ENCODE measurements at places on chromosomes 11 and 22.
A peak's percentile ranks its signal among the peaks of the same experiment; 100 is the strongest.

DNA sequence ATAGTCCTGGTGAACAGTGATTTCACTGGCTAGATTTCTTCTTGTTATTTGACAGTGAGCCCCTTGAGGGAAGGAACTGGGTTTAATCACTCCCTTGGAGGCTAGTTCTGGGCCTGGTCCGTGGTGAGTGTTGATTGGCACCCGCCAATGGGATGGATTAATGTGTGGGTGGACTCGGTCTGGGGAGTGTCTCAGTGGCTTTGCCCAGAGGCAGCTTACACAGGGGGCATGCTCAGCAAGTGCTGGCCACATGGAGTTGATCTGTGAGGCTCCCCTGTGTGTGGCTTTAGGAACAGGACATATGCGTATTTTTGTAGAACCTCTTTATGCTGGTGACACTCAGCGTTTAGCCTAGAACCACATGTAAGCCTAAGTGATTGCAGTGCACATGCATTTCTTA lies 106.9 kb downstream of the TBC1D22A start:
- DNase-seq, result no peak

DNA sequence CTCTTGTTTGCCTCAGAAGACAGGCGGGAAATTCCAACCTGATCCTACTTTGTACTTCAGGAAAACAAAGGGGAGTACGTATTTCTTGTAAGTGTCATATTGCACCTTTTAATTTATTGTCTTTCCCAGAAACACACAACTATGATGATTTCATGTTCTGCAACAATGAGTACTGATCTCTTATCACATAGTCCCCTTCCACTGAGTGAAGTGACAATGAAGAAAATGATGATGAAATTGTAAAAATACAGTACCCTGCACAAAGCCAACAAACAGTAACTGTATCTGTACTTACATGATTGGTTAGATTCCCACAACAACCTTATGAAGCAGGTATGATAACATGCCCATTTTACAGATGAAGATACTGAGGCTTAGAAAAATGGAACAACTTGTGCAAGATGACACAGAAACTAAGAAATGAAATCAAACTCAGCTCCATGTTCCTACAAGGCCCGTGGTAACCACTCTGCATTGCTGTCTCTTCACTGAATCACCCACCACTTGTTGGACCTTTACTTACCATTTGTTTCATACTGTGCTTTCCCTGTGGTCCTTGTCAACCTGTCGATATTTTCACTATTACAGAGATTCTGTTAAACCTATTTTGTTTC lies 37.5 kb downstream of the SLC1A2 start:
- DNase-seq, result no peak

DNA sequence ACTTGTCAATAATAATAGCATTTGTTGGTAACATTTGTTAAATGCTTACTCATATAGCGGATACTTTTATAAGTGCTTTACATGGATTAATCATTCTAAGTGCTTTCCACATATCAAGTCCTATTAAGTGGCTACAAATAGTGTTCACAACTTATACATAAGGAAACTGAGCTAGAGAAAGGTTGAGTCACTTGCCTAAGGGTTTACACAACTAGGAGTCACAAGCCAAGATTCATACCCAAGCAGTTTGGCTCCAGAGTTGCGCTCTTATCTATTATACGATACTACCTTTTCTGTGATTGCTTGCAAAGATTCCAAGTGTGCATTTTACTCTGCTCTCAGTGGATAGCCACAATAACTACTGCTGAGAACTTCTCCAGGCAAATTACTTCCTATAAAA lies 215.9 kb upstream of the CCDC90B start:
- DNase-seq, result no peak

- no peak for DNase-seq
Measured at GRCh38 chr11:67392183-67392715, 463 bp downstream of the RAD9A start.

DNA sequence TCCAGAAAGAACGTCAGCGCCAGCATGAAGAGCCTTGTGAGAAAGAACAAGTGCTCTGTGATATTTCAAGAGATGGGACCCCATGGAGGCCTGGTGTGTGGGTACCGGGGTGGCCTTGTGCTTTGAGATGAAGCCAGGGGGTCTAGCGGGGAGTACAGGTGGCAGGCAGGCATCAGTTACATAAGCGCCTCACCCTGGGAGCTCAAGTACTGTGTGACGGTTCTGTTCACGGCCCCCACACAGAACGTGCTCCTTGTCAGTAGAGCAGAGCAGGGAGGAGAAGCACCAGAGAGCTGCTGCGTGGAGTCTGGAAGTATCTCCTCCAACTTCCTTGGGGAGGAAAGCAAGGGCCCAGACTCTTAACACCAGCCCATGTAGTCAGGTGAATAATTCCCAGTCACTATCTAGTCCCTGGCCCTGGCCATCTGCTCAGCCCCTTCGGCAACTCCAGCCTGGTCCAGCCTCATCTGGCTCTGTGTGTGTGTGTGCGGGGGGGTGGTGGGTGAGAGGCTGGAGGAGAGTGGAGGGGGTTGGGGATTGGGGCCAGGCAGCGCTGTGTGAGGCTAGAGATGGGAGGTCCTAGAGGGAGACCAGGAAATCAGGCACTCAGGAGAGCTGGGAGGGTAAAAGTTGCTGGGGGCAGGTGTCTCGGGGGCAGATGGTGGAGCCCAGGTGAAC lies 32.4 kb downstream of the MCM5 start:
- no peak for DNase-seq

DNA sequence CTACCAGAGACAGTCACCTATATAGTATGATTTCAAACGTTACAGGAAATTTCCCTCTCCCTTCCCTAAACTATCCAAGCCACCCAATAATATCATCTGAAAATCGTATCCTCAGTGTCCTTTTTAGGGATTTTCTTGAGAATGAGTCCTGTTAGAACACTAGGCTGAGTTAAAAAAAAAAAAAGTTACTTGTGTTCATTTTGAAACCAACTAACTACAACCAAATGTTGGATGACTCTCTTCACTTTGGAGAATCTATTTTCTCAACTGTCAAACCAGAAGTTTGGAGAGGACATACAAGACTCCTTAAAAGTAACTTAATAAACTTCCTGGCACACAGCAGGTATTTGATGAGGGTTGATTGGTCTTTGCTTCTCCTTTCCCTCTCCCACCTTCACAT lies 183.2 kb upstream of the SESN3 start:
- no peak for DNase-seq

DNA sequence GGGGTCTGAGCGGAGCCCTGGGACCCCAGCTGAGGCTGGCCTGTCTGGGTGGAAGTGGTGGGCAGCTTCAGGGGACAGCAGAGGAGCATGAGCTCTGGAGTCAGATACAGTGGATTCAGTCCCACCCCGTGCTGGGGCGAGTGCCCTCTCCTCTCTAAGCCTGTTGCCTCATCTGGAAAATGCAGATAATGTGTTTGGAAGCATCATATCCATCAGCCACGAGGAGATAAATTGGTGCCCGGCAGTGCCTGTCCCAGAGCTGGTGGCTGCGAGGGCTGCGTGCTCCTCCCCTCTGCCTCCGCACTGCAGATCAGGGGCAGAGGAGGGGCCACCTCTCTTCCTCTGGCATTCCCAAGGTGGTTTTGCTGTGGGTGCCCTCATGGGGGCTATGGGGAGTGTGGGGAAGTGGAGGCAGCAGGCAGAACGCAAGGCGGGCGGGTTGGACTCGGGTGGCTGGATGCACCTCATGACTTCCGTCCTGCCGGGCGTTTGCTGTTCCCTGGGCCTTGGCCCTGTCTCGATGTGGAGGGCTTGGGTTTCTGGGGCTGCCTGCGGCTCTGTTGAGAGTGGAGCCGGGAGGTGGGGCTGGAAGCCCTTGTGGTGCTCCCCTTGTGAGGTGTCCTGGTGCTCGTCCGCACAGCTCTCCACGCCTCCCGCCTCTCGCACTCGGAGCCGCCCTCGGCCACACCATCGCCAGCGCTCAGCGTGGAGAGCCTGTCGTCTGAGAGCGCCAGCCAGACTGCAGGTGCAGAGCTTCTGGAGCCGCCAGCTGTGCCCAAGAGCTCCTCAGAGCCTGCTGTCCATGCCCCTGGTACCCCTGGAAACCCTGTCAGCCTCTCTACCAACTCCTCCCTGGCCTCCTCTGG lies 20.9 kb downstream of the MICALL1 start:
- DNase-seq, result no peak

DNA sequence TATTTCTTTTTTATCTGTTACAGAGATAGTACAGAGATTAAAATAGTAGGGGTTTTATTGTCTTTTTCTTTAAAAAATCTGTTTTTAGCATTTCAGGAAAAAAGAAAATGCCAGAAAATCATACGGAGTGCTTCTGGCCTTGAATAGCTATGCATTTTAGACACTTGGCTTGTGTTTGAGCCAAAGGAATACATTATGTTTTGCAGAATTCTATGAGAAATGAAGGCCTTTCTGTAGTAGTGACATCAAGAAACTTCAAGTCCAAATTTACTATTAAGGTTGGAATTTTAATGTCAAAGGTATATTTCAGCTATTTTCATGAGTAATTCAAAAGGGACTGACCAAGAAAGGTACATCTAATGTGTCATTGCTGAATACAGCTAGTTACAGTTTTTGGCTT lies 56.3 kb upstream of the DDI1 start:
- DNase-seq, result no peak

DNA sequence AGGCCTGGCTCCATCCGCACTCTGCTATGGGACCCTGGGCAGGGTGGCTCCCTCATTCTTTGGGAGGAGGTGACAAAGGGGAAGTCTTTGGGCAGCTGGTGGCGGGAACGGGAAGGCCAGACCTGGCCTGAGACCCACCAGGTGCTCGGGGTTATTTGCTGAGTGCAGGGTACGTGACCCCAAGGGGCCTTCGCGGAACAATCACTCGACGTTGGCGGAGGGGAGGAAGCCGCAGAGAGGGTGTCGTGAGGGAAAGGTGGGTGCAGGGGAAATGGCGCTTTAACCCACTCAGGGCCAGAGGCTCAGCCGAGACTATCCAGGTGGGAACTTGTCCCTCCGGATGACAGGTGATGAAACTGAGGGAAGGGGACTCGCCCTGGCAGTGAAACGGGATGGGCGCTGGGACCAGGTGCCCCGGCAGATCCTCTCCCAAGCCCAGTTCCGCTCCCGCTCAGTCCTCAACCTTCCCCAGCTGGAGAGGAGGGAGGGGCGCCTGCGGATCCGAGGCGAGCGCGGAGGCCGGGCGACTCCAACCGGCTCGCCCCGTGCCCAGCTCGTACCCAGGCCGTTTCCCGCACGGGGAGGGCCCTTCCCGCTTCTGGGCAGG lies 911 bp downstream of the A4GALT start:
- no peak for DNase-seq

DNA sequence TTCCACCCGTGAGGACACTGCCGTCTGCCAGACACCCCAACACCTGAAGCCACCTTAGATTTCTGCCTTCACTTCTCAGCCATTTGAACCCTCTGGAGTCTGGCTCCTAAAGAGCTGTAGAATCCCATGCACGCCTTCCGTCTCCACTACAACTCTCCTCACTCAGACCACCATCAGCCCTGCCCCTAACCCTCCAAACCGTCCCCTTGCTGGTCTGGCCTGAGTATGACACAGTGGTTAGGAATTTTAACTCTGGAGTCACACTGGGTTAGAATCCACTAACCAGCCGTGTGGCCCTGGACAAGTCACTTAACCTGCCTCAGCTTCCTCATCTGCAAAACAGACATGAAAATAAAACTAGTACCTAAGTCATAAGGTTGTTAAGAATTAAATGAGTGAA lies 3.0 kb downstream of the CNIH2 start:
- no peak for DNase-seq

DNA sequence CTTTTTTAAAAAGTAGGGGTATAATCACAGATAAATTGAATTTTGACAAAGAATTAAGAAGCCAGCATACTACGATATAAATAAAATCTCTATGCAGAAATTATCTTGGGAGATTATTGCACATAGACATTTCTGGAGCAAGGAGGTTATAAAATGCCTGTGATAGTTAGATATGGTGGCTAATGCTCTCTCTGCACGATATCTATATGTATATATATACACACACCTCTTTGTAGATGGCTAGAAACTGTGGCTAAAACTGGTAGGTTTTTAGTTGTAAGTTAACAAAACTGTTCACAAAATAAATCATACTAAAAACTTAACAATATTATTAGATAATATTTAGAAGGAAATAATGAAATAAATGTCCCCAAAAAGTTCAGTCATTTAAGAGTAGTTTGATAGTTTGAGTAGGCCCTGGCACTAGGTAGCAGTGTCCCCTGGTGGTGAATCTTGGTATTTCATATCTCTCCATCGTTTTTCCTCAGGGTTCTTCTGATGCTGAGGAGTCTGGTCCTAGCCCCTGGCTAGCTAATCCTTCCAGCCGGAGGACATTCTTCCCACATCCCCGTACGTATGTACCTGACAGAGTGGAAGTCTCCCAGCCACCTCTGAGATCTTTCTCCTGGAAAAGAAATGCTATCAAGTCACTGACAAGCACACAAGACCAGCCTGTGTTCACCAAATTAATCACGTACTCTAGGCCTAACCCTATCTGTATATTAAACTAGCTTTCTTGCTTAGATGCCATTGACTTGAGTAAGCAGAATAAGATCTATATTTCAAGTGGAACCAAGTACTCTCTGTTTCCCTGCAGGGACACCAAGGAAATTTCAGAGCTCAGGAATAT lies 32.2 kb downstream of the ART5 start:
- peak; percentile 72 for DNase-seq

DNA sequence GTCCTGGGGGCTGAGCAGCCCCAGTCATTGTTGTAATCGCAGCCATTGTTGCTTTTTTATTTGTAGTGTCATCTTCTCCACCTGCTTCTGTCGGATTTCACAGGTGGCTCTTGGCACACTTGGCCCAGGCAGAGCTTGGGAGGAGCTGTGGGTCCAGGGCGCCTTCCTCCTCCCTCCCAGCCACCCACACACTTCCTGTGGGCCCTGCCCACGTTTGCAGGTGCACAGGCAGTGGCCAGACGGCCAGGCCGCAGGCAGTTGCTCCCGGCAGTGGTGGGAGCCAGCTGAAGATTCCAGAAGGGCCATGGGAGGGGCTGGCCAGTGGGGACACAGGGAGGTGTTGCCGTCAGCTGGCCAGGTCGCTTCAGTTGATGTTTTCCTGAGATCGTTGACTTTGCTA lies 1191.9 kb downstream of the BRD1 start:
- no peak for DNase-seq

DNA sequence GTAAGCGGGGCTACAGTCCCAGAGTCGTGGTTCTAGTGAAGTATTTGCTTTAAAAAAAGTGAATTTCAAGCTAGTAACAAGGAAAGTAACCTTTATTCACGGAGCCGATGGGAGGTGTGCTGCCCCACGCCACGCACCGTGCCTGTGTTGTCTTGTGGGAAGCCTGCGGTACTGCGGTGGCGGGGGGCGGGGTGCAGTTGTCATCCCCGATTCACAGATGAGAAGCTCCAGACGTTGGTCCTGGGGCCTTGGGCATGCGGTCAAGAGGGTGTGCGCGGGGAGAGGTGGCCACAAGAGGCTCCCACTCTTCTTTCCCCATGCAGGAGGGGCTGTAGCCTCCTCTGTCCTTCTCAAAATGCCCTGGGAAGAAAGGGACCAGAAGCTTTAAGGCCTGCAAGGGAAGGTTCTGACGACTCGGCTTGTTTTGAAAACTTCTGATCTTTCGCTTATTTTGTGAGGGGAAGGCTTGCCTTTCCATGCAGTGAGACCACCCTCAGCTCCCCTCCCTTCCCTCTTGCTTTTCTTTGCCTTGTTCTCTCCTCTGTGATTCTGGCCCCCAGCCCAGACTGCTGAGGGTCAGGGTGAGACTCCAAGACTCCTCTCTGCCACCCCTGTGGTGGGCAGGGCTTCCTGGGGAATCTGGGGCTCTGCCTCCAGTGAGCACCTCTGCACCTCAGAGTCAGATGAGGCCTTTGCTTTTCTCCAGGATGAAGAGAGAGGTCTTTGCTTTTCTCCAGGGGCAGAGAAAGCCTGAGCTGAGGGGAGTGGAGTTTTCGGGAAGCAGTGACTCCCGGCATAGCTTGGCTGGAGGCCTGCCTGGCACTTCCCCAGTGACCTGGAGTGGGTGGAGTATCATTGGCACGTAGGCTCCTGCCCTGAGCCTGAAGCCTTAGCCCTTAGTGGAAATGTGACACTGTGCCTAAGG lies 6.2 kb downstream of the GLB1L3 start:
- DNase-seq, result no peak

Data from GM03348 (cell line).